ENCODE measurements at places on chromosomes 12 and 14.

DNA sequence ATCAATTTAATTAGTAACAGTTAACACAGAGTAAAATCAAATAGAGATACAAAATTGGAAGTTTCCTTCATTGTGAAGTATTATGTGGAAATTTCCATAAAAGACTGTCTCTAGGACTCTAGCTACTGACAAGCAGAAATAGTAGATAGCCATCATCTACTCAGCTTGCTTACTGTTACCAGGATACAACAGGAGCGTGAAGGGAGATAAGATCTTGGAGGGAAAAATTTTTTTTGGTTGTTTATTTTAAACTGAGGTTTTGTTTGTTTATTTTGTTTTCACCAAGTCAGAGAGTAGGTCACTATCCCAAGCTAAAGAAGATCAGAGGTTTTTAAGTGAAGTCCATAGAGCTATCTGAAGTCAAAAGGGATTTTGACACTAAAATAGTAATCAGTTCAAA, 861.3 kb upstream of the MGAT4C start:
- no peak for DNase-seq

DNA sequence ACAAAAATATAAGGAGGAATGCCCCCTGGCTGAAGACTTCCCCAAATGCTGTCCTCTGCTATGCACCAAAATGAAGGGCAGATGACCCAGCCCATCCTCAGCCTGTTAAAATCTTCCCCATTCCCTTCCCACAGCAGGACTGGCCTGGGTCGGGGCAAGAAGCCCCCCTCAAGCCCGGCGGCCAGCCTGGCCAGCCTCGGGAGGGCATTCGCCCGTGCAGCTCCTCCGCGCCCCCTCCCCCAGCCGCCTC, 413 bp downstream of the RARG start:
- no peak for DNase-seq

- no peak for DNase-seq
Observed at GRCh38 chr14:49367696-49368095, 218.5 kb downstream of the RPS29 start.

DNA sequence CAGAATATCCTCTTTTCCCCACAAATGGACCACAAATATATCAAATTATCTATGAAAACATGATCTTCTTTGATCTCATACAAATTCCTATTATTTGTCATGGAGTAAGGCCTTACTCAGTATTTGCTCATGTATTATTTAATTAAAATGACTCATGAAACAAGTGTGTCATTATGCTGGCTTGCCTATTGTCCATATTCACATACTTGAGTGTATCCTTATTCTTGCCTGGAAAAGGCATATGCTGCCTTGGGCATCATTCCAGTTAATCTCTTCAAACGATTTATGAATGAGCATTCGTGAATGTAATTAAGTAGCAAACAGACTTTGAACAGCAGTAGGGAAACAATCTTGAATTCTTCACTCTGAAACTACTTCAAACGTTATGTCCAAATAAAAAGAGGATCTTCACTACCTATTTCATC, 22.6 kb upstream of the SNRPF start:
- DNase-seq, result no peak

GRCh38 chr12:51911788-51912711, 4.7 kb downstream of the ACVRL1 start:
- no peak for DNase-seq

DNA sequence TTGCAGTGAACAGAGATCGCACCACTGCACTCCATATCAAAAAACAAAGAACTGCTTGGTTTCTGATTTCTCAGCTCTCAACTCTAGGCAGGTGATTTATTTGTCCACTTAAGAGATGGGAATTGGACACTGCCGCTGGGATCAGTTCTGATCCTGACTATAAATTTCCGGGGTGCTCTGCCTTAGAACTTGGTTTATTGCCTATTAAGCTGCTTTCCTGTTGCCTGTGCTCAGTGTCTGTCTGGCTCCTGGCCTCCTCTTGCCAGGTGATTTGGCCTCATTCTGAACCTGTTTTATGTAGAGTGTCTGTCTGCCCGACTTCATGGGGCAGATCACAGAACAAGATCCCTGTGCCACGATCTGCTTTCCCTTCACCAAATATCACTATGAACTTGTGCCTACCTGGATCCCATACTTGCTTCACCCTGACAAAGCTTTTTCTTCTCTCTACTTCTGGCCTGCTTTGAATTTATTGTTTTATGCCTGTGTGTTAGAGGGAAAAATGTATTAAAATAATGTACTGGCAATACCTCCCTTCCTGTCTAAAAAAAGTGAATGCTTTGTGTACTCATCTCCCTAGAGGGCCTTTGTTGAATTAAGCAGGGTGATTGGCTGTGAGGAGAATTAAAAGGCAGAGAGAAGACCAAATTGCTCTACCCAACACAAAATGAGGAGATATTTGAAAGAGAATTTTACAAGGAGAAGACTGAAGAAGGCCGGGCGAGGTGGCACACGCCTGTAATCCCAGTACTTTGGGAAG, 27.6 kb downstream of the CDKN1B start:
- DNase-seq, result no peak

Measured in NCI-H460 (cell line).